ENCODE measurements at places on chromosomes 7 and 10.

- H3K4me1 ChIP-seq, result no peaks in the 10 kb centered on the region
- no peak overlapping the region for H3K27ac ChIP-seq
- DNase-seq, result no peak
- no peaks in the 10 kb centered on the region for H3K27me3 ChIP-seq
- H3K4me3 ChIP-seq, result no peak overlapping the region
Observed at GRCh38 chr7:47454069-47454973, 127.6 kb downstream of the TNS3 start.

- H3K4me3 ChIP-seq, result no peak overlapping the region
- H3K36me3 ChIP-seq, result no peaks in the 10 kb centered on the region
- peaks cover 28% of the 10 kb centered on the region for H3K27me3 ChIP-seq
- DNase-seq, result peak; percentile 51
Observed at GRCh38 chr10:4656576-4657194, 169.3 kb upstream of the AKR1E2 start.

GRCh38 chr10:130848855-130849254, 462.7 kb downstream of the TCERG1L start:
- H3K27ac ChIP-seq, result no peak overlapping the region
- H3K4me1 ChIP-seq, result no peaks in the 10 kb centered on the region
- H3K36me3 ChIP-seq, result no peaks in the 10 kb centered on the region
- no peak for DNase-seq

GRCh38 chr7:16691241-16691640, 45.3 kb downstream of the BZW2 start:
- peaks cover 8% of the 10 kb centered on the region for H3K4me1 ChIP-seq
- no peak overlapping the region for H3K4me3 ChIP-seq
- peaks cover 91% of the 10 kb centered on the region for H3K36me3 ChIP-seq
- no peaks in the 10 kb centered on the region for H3K27me3 ChIP-seq
- no peak for DNase-seq

DNA sequence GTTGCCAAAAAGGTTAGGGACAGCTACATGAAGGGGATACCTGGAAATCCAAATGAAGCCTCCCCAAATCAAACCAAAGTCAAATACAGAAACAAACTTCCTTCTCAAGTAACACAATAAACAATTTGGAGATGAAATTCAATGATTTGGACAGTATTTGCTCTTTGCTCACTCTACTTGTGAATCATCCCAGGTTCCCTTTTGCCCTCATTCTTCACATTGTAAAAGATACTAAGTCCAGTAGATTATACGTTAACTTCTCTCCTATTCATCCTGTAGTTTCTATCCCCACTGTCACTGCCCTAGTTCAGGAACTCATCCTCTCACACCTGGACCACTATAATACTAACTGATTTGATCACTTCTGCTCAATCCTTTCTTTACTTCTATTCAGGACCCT, 28.3 kb downstream of the FZD1 start:
- no peaks in the 10 kb centered on the region for H3K4me1 ChIP-seq
- no peak overlapping the region for H3K4me3 ChIP-seq
- H3K36me3 ChIP-seq, result no peaks in the 10 kb centered on the region
- no peaks in the 10 kb centered on the region for H3K27me3 ChIP-seq
- no peak for DNase-seq
- H3K27ac ChIP-seq, result no peak overlapping the region

GRCh38 chr7:30846378-30846777, 65.3 kb upstream of the AQP1 start:
- no peak for DNase-seq
- no peaks in the 10 kb centered on the region for H3K36me3 ChIP-seq
- no peak overlapping the region for H3K27ac ChIP-seq
- no peaks in the 10 kb centered on the region for H3K4me1 ChIP-seq
- no peak overlapping the region for H3K4me3 ChIP-seq

DNA sequence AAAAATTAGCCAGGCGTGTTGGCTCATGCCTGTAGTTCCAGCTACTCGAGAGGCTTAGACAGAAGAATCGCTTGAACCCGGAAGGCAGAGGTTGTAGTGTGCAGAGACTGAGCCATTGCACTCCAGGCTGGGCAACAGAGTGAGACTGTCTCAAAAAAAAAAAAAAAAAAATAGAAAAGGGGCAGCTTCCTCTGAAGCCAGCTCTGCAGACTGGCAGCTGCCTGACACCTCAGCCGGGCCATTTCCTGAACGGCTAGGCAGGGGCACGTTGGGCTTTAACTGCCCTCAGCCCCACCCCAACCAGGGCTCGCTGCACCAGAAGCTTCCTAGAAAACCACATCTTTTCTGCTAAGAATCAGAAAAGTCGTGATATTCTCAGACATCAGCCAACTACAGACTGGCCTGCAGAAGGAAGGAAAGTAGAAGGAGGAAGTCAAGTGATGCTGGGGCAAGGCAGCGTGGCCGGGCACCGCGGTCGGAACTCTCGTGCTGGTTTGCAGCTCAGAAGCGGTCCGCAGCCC, 38.0 kb downstream of the PRKAG2 start:
- H3K36me3 ChIP-seq, result no peaks in the 10 kb centered on the region
- peaks cover 36% of the 10 kb centered on the region for H3K4me1 ChIP-seq
- H3K27me3 ChIP-seq, result no peaks in the 10 kb centered on the region
- peak; percentile 62 for DNase-seq
- H3K27ac ChIP-seq, result peak overlapping the region; percentile 87

DNA sequence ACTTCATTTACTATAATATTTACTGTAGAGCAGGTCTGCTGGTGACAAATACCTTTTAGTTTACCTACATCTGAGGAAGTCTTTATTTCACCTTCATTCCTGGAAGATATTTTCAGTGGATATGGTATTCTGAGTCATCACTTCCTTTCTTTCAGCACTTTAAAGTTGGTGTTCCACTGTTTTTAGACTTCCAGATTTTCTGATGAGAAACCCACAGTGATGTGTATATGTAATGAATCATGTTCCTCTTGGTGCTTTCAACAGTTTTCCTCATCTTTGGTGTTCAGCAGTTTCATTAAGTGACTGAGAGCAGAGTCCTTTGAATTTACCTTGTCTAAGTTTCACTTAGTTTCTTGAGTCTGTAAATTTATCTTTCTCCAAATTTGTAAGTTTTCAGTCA, 36.4 kb downstream of the COPG2 start:
- DNase-seq, result no peak
- peaks cover 20% of the 10 kb centered on the region for H3K36me3 ChIP-seq
- H3K27ac ChIP-seq, result no peak overlapping the region
- peaks cover 6% of the 10 kb centered on the region for H3K4me1 ChIP-seq

DNA sequence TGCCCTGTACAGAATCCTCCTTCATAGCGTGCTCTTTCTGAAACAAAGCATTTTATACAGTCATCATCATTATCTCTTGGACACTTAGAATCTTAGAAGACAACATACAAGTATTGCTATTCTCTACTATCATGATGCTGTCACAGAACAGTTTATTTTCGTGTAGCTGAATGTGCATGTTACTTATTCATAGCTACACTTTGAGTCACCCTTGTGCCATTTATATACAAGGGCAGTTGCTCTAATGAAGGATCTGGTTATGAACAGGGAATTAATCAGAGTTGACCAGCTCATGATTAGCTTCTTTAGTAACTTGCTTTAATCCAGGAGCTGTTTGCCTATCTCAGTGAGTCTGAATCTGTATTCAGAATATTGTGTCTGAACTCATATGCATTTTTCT, 11.2 kb downstream of the CASP2 start:
- H3K27me3 ChIP-seq, result no peaks in the 10 kb centered on the region
- H3K27ac ChIP-seq, result peak overlapping the region; percentile 74
- H3K4me1 ChIP-seq, result peaks cover 50% of the 10 kb centered on the region
- no peak for DNase-seq
- peaks cover 94% of the 10 kb centered on the region for H3K36me3 ChIP-seq

DNA sequence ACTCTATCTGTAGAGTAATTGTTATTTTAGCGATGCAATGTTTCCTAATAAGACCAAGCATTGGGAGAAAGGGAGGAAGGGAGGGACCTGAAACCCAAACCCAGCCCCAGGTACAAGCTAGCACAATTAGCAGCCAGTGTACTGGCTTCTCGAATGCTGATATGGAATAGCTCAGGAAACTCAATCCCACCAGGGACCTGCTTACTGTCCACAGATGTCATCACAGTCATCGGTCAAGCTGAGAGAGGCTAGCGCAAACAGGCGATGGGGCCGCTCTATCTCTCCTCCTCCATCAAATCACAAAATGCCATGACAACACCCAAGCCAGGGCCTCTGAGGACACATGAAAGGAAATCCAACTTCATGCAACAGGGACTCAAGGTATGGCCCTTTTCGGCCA, 192.1 kb downstream of the KCNMA1 start:
- no peak overlapping the region for H3K27ac ChIP-seq
- no peaks in the 10 kb centered on the region for H3K27me3 ChIP-seq
- no peaks in the 10 kb centered on the region for H3K4me1 ChIP-seq
- no peak for DNase-seq
- no peak overlapping the region for H3K4me3 ChIP-seq

GRCh38 chr7:107953924-107954303, 49.0 kb downstream of the LAMB1 start:
- no peaks in the 10 kb centered on the region for H3K4me1 ChIP-seq
- H3K4me3 ChIP-seq, result no peak overlapping the region
- H3K36me3 ChIP-seq, result no peaks in the 10 kb centered on the region
- H3K27ac ChIP-seq, result no peak overlapping the region
- no peak for DNase-seq

- no peak for DNase-seq
- H3K4me1 ChIP-seq, result no peaks in the 10 kb centered on the region
- no peak overlapping the region for H3K4me3 ChIP-seq
- no peak overlapping the region for H3K27ac ChIP-seq
Observed at GRCh38 chr10:31660300-31660699, 268.3 kb downstream of the ARHGAP12 start.

- H3K27ac ChIP-seq, result no peak overlapping the region
- no peaks in the 10 kb centered on the region for H3K36me3 ChIP-seq
- no peak overlapping the region for H3K4me3 ChIP-seq
- no peak for DNase-seq
- peaks cover 26% of the 10 kb centered on the region for H3K4me1 ChIP-seq
Observed at GRCh38 chr7:82675396-82675795, 231.8 kb upstream of the CACNA2D1 start.

- DNase-seq, result no peak
- no peaks in the 10 kb centered on the region for H3K4me1 ChIP-seq
- H3K36me3 ChIP-seq, result no peaks in the 10 kb centered on the region
Observed at GRCh38 chr10:53260213-53260612, 487.6 kb upstream of the MBL2 start.

DNA sequence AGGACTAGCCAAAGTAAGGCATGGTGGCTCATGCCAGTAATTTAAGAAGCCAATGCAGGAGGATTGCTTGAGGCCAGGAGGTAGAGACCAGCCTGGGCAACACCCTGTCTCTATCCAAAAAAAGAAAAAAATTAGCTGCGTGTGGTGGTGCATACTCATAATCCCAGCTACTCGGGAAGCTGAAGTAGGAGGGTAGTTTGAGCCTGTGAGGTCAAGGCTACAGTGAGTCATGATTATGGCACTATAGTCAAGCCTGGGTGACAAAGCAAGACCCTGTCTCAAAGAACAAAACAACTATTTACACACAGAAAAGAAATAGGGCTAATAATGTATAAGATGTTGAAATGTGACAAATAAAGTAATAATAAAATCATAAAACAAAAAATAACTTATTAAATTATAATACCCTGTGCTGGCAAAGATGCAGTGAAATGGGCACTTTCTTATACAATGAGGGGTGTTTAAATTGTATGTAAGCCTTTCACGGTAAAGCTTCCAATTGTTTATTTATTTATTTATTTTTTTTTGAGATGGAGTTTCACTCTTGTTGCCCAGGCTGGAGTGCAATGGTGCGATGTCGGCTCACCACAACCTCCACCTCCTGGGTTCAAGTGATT, 175.2 kb downstream of the TPST1 start:
- H3K4me3 ChIP-seq, result no peak overlapping the region
- no peak for DNase-seq
- no peaks in the 10 kb centered on the region for H3K4me1 ChIP-seq
- peaks cover 32% of the 10 kb centered on the region for H3K36me3 ChIP-seq
- no peak overlapping the region for H3K27ac ChIP-seq

- no peaks in the 10 kb centered on the region for H3K36me3 ChIP-seq
- no peaks in the 10 kb centered on the region for H3K27me3 ChIP-seq
- no peak for DNase-seq
Observed at GRCh38 chr7:116578526-116578925, 53.7 kb downstream of the CAV1 start.

DNA sequence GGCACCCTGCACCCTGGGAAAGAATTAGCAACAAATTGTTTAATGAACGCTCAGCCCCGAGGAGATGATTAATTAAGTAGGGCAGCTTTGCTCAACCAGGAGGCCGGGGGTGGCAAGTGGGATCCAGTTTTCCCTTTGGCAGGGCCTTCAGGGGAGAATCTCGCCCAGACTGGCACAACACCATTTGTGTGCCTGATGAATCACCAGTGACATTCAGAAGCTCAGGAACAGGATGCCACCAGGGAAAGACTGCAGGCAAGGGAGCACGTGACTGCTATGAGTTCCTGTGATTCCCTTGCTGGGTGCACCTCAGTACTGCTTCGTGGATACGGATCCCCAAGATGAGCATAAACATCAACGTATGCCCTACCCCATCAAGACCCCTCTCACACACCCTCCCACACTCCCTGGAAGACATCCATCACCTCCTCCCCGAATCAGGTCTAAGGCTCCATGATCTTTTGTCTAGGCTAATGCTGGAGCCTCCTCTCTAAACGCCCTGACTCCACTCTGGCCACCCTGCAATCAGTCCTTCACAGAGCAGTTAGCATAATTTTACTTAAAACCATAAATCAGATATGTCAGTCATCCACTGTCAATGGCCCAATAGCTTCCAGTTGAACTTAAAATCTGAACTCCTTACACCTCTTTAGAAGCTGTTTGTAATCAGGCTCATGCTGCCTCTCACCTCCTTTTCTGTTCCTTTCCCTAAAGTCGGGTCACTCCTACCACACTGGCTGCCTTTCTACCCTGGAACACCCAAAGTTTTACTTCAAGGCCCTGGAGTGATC, 109.2 kb upstream of the AGK start:
- H3K4me1 ChIP-seq, result no peaks in the 10 kb centered on the region
- H3K27ac ChIP-seq, result no peak overlapping the region
- no peak for DNase-seq

DNA sequence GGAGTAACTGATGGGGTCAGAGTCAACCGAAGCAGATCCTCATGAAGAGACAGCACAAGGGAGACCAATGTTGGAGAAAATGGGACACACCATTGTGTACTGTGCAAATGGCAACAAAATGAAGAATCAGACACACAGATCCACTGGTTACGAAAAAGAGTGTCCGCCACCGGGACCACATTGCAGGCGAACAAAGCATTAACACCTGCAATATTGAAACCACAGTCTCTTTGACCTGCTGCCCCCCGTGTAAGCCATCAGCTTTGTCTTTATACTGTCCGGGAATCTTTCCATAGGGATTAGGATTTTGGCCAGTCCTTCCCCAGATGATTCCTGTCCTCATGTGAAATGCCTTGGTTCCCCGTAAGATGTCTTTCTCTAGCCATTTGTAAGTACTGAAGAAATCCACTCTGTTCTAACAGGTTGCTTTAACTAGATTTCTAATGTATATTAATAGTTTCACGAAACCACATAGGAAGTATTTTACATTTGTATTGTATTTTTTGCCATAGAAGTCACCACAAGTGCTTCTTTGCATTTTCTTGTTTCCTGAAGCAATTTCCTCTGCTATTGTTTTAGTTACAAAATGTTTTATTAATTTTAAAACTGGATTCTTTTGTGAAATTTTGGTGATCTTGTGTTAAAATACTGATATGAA, 140.8 kb upstream of the NFE2L3 start:
- H3K36me3 ChIP-seq, result no peaks in the 10 kb centered on the region
- H3K4me1 ChIP-seq, result no peaks in the 10 kb centered on the region
- DNase-seq, result no peak
